ENCODE measurements at places on chromosomes 3 and 15.
A peak's percentile ranks its signal among the peaks of the same experiment; 100 is the strongest.

- DNase-seq = no peak
Observed at GRCh38 chr15:97077975-97078374, 747.5 kb downstream of the NR2F2 start.

DNA sequence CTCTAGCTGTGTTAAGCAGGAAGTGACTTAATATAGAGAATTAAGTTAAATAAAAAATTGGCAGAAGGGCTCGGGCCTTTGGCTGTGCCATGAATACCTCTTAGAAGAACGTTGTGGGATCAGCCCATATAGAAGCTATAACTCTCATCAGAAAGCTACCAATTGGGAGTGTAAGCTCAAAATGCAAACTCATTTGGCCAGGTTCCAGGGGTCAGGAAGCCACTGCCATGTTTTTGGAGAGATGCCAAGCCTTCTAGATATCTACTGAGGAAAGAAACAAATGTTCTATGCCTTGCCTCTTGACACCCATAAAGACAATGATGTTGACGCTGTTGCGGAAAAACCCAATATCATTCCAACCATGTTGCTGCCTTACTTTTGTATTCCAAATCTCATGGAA is 475.2 kb upstream of the TGFBR2 start:
- no peak for DNase-seq

DNA sequence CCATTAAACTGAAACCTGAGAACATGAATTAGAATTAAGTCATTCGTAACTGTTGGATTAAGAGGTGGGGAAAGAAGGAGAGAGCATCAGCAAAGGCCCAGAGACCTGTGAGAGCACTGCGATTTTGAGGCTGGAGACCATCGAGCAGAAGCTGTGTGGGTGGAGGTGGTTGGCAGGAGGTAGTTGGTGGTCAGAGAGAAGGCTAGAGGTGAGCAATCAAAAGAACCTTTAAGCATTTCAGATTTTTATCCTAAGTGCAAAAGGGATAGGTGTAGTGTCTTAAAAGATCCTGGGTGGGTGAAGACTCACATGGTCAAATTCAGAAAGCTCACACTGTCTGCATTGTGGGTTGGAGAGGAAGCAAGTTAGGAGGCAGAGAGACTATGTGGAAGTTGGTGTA is 65.1 kb upstream of the TEX264 start:
- no peak for DNase-seq

GRCh38 chr15:70289191-70289955 is 191.7 kb upstream of the TLE3 start:
- no peak for DNase-seq

GRCh38 chr3:61417352-61417751 is 144.0 kb upstream of the PTPRG start:
- DNase-seq = peak; percentile 53

DNA sequence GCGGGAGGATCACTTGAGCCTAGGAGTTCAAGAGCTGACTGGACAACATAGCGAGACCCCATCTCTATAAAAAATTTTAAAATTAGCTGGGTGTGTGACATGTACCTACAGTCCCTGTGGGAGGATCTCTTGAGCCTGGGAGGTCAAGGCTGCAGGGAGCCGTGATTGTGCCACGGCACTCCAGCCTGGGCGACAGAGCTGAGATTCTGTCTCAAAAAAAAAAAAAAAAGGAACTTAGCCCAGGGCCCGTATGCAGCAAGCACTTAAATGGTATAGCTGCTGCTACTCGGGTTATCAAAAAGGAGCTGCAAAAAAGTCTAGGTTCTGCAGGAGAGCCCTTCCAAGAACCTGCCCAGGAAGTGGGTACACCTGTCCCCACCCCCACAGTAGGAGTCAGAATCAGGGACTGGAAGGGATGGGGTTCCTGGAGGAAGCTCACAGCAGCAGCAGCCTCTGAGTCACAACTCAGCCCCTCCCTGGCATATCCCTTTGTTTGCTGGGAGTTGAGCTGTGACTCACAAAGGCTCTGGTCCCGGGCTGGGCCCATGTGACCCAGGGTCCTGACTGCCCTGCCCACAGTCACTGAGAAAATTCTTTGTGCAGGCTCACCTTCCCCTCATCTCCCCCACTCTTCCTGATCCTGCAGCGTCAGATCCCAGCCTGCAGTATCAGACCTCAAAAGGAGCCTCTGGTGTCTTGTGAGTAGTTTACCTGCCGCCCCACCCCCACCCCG is at the start of gene SPATA12:
Gene SPATA12 (plus strand): TSS at position 576 of the 733 bp plus-strand sequence. CDS start 13,031 bp downstream, outside the sequence.
- DNase-seq = peak; percentile 91

GRCh38 chr3:50673931-50674330 is 796 bp upstream of the DOCK3 start:
- DNase-seq = no peak

DNA sequence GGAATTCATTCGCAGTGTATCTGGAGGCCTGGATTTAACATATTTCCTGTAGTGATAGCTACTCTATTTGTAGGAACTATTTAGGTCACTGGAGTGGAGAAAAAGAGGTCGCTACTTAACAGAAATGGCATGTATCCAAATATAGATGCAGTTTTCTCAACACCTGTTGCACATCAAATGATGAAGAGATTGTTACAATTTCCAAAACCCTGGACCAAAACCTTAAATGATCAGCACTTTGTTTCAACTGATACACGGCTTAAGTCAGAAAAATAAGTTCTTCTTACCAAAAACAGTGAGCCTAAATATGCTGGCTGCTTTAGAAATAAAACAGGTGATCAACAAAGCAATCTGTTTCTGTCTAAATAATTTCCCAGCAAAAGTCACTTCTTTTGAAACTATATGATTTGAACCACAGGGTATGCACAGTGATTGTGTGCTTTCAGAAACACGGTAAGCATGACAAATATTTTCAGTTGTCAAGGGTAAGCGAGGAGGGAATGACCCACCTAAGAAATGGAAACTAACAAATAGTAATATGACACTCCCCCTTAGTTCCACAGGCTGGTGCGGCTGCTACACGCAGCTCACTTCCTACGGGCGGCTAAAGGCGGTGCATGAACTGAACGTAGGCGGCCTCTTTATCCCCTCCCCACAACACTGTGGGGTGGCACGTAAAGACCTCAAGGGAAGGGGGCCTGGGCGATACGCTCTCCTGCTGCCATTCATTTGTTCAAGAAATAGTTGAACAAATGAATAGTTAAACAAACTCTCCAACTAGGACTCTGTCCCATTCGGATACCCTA is 1.1 kb downstream of the EHD4 start:
- peak; percentile 73 for DNase-seq

- no peak for DNase-seq
Observed at GRCh38 chr3:128813097-128813496, 66.3 kb upstream of the ACAD9 start.

DNA sequence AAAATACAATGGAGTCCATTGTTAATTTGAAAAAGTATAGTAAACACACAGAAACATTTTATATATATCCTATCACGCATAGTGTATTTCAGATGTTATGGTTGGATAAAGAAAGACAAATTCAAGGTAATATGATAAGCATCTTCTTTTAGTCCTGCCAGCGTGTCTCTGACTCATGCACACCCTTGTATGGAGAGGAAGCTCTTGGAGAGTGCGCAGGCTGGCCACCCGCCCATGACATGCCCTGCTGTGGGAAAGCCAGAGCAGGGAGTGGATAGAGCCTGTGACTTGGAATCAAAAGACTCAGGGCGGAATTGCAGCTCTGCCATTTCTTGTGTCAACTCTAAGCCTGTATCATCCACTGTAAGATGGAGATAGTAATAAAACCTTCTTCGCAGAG is 23.0 kb upstream of the COPG1 start:
- DNase-seq = peak; percentile 93

DNA sequence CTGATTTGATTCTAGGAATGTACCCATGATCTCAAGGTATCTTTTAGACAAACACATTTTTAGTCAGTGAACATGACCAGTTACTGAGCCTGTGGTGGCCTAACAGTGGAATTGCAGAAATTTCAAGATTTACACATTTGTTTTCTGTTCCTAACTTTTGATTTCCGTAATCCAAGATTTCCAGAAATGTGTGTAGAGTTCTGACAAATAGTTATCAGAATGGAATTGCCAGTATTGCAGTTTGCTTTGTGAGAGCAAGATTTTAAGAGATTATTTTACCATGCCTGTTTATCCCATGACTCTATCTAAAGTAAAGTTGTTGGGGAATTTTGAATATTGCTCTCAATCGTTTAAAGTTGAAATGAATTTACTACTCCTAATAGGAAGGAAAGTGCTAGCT is 11.7 kb upstream of the UTS2B start:
- no peak for DNase-seq

- DNase-seq = peak; percentile 36
Observed at GRCh38 chr15:68055224-68055705, 1.1 kb downstream of the PIAS1 start.

GRCh38 chr3:129603561-129603942 is 2.9 kb downstream of the PLXND1 start:
- no peak for DNase-seq

GRCh38 chr3:192827863-192828594 is 89.6 kb downstream of the MB21D2 start:
- DNase-seq = no peak

GRCh38 chr3:193711166-193711485 is 118.1 kb downstream of the OPA1 start:
- DNase-seq = no peak

GRCh38 chr15:77632534-77633133 is at the start of gene LINGO1:
Gene LINGO1, minus strand, starts transcription at chr15:77632912. Its CDS starts 597 bp downstream, at chr15:77632315.
- DNase-seq = no peak

DNA sequence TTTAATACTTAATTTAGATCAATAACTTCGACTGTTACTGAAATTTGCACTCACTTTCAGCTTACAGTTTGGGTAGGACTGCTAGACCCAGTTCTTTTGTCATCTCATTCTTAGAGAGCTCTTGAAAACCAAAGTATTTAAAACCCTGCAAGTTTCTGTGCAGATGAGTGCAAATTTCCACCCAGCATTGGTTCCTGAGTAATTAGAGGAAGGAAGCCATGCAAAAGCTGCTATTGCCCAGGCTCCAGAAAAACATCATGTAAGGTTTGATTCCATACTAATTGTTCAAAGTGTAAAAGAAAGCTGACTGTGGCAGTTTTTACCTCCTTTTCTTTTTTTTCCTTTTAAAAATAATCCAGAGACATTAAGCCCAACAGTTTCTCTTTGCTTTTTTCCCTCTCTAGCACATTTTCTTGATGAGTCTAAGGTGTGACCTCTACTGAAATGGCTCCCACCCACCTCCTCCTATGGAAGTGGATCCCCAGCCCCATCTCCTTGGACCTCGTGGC is 30.3 kb downstream of the ABHD2 start:
- DNase-seq = no peak

DNA sequence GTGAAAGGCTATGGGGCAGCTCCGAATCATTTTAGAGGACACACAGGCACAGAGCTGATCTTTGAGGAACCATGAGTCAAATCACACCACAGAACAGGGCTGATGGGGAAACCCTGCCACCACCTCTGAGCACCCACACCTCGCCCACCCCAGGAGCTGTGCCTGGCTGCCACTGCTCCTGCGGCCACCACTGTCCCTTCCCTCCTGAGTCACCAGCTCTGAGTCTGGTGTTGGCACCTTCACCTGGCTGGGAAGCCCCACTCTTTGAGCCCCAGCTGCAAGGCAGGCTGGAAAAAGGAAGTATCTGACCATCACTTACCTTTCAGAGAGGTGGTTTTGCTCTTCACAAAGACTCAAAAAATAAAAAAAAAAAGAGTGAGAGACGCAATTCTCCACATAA is 63.6 kb upstream of the MEF2A start:
- DNase-seq = no peak

GRCh38 chr3:56787784-56788256 is 13.9 kb downstream of the ARHGEF3 start:
- no peak for DNase-seq

DNA sequence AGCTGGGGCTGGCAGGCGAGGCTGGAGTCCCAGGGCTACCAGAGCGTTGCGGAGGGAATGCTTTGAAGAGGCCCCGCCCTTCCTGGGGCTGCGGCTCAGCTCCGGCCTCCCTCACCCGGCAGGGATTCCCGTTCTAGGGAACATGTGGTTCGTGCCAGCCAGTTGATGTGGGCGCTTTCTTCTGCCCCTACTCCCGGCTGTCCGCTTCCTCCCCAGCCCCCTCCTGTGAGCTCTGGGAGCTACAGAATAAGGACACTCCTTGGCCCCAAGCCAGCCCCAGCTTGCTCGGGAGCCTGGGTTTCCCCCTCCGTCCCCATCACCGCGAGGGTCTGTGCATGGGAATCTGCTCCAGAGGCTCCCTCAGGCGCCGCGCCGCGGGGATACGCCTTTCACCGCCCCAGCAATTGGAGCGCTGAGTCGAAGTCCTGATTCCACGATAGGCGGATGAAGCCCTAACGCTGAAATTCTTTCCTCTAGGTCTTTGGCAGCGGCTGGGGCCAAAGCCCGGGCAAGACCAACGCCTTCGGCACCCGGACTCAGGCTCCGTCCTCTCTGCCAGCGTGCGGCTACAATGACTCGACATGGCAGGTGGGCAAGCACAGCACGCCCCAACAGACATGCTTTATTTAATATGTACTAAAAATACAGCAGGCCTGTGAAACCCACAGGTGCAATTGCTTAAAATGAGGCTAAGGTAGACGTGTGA is 69.5 kb downstream of the KLF15 start:
- DNase-seq = peak; percentile 50

DNA sequence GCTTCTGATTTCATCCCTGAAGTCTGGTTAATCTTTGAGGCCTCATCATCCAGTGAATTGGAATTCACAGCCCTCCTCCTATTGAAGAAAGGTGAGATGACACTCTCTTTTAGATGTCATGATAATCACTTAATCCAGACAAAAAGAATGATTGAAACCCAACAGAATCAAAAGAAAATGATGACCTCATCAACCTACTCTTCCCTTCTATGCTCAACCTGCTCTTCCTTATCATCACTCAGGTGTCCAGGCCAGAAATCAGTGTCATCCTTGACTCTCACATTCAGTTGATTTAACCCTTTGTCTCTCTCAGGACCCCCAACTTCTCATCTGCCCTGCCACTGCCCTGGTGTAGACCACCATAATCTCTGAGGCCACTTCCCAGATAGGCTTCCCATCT is 11.8 kb downstream of the PLA2G4E start:
- no peak for DNase-seq

DNA sequence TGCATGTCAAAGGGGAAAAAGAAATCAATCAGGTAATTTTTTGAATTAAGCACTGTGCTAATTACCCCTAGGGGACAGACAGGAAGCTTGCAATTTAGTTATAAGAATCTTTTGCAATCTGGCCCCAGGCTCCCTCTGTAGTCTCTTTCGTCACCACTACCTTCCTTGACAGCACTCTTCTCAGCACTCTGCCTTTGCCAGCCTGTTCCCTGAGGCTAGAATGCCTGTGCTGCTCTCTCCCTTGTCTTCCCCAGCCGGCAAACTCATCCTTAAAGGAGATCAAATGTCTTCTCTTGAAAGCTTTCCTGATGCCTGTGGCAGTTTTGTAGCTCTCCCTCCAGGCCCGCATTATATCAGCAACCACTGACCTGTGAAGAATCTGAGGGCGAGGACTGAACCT is 32.4 kb upstream of the PRTG start:
- DNase-seq = no peak

- no peak for DNase-seq
Observed at GRCh38 chr3:45545476-45545875, 49.1 kb upstream of the LIMD1 start.

DNA sequence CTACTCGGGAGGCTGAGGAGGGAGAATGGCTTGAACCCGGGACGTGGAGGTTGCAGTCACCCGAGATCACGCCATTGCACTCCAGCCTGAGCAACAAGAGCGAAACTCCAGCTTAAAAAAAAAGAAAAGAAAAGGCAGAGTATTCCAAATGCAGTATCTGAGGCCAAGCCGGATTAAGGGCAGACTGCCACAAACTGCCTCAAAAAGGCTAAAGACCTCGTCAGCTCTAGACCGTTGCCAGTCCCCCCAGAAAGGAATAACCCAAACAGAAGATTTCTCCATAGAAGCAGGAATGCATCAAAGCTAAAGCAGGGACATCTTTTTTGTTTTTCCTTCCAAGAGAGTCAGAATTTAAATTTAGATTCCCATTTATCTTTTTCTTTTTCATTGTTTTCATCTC is 72.9 kb downstream of the TM4SF4 start:
- peak; percentile 67 for DNase-seq
